ENCODE measurements at places on chromosomes 4 and X.
A peak's percentile ranks its signal among the peaks of the same experiment; 100 is the strongest.

DNA sequence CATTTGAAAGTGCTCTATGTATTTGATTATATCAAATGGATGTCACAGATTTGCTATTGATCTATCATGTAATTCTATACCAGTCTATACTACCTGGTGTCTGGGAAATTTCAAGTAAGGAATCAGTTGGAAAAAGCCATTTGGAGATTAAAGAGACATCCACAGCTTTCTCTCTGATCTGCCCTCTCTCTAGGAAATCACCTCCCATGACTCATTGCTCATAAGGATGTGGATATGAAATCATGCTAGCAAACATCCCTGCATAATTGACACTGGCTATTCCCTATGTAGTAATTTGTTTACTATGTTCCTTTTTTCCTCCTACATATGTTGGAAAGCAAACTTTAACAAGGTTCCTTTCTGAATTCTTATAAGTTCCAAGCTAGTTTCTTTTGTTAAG is 94.3 kb downstream of the TEX13A start:
- H3K4me3 ChIP-seq, result no peak overlapping the region
- no peaks in the 10 kb centered on the region for H3K4me1 ChIP-seq
- H3K36me3 ChIP-seq, result no peaks in the 10 kb centered on the region
- H3K27me3 ChIP-seq, result no peaks in the 10 kb centered on the region

DNA sequence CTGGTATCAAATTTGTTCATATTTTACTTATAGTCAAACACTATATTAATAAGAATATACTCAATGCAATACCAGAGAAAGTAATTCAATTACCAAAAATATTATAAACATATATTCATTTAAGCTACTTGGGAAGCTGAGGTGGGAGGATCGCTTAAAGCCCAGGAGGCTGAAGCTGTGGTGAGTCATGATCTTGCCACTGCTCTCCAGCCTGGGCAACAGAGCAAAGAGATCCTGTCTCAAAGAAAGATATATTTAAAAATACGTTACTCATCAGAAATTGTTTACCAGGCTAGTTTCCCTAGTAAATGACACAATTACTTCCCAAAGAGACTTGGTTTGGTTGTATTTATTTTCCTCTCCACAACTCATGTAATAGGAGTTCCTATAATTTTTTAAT is 433.6 kb downstream of the GASK1B start:
- H3K36me3 ChIP-seq, result no peaks in the 10 kb centered on the region
- no peaks in the 10 kb centered on the region for H3K27me3 ChIP-seq
- H3K4me1 ChIP-seq, result no peaks in the 10 kb centered on the region
- no peak overlapping the region for H3K27ac ChIP-seq
- no peak overlapping the region for H3K4me3 ChIP-seq

- H3K27ac ChIP-seq, result no peak overlapping the region
- no peak for DNase-seq
- H3K4me1 ChIP-seq, result no peaks in the 10 kb centered on the region
- no peak overlapping the region for H3K4me3 ChIP-seq
Measured at GRCh38 chrX:133538148-133538547, 122.9 kb upstream of the GPC4 start.

GRCh38 chr4:15649914-15650545 is 5.1 kb downstream of the FBXL5 start:
- peaks cover 26% of the 10 kb centered on the region for H3K4me1 ChIP-seq
- no peaks in the 10 kb centered on the region for H3K27me3 ChIP-seq
- H3K36me3 ChIP-seq, result peaks cover 21% of the 10 kb centered on the region
- peak; percentile 52 for DNase-seq
- H3K27ac ChIP-seq, result peak overlapping the region; percentile 42

DNA sequence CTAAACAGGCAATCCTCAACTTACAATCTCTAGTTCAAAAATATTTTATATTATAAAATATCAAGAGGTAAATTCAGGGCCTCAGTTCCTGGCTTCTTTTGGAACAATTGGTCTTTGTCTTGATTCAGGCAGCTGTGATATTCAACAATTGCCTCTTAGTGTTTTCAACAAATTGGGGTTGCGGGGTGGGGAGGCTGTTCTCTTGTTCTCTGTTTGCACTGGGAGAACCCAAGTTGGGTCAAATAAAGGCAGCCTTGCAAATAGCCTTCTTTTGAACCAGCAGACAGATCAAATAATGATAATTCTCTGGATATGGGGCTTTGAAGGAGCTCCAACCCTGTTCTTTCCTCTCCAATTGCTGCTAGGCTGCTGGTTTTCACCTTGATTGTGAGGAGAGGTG is 142.5 kb downstream of the COL4A5 start:
- DNase-seq, result no peak
- no peaks in the 10 kb centered on the region for H3K4me1 ChIP-seq
- H3K27me3 ChIP-seq, result no peaks in the 10 kb centered on the region
- no peaks in the 10 kb centered on the region for H3K36me3 ChIP-seq

DNA sequence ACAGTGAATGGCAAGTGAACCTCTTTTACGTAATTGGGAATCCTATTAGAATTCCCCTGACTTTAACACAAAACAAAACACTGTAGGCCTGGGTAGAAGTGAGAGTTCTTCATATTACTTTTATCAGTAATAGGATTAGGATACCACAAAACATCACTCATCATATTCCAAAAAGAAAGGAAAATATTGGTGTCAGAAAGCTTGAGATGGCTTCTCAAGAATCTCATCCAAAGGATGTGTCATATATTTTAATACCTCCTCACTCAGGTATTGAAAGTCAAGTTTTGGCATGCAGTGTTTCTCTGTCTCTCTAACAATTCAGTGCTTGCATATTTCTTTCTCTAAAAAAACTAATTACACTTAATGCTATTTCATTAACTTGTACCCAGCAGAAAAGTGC is 173.2 kb downstream of the PDGFC start:
- H3K4me1 ChIP-seq, result peaks cover 26% of the 10 kb centered on the region
- DNase-seq, result no peak
- H3K4me3 ChIP-seq, result no peak overlapping the region
- no peak overlapping the region for H3K27ac ChIP-seq
- H3K36me3 ChIP-seq, result no peaks in the 10 kb centered on the region

GRCh38 chrX:71372388-71372787 is 6.2 kb downstream of the TAF1 start:
- H3K4me3 ChIP-seq, result no peak overlapping the region
- DNase-seq, result no peak
- peaks cover 16% of the 10 kb centered on the region for H3K4me1 ChIP-seq
- no peaks in the 10 kb centered on the region for H3K27me3 ChIP-seq
- peaks cover 56% of the 10 kb centered on the region for H3K36me3 ChIP-seq
- no peak overlapping the region for H3K27ac ChIP-seq

- no peak overlapping the region for H3K4me3 ChIP-seq
- no peak overlapping the region for H3K27ac ChIP-seq
- DNase-seq, result no peak
- no peaks in the 10 kb centered on the region for H3K4me1 ChIP-seq
- no peaks in the 10 kb centered on the region for H3K36me3 ChIP-seq
Measured at GRCh38 chr4:86870442-86871069, 21.4 kb upstream of the SLC10A6 start.

Data from Calu3 (cell line).